ENCODE measurements at places on chromosomes 11 and 22.

- no peak for DNase-seq
Observed at GRCh38 chr11:125952559-125952958, 6.7 kb downstream of the VSIG10L2 start.

GRCh38 chr11:2314525-2315394 lies 12.9 kb downstream of the TSPAN32 start:
- DNase-seq: no peak

DNA sequence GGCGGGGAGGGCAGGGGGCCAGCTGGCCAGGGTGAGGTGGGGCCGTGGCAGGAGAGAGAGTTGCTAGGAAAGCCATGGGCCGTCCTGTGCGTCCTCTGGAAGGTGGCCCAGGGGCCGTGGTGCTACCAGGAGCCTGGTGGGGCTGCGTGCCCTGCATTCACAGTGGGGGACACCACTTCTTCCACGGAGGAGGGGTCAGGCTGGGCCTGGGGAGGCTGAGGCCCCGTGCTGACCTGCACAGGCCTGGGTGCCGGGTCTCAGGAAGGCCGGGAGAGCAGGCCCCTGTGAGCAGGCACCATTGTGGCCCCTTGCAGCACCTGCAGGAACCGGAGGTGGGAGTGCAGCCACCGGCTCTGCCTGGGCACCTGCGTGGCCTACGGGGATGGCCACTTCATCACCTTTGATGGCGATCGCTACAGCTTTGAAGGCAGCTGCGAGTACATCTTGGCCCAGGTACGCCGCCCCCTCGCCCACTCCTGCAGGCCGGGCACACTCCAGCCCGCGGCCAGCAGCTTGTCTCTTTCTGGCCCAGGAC lies 12.0 kb downstream of the MUC5B start:
- no peak for DNase-seq

DNA sequence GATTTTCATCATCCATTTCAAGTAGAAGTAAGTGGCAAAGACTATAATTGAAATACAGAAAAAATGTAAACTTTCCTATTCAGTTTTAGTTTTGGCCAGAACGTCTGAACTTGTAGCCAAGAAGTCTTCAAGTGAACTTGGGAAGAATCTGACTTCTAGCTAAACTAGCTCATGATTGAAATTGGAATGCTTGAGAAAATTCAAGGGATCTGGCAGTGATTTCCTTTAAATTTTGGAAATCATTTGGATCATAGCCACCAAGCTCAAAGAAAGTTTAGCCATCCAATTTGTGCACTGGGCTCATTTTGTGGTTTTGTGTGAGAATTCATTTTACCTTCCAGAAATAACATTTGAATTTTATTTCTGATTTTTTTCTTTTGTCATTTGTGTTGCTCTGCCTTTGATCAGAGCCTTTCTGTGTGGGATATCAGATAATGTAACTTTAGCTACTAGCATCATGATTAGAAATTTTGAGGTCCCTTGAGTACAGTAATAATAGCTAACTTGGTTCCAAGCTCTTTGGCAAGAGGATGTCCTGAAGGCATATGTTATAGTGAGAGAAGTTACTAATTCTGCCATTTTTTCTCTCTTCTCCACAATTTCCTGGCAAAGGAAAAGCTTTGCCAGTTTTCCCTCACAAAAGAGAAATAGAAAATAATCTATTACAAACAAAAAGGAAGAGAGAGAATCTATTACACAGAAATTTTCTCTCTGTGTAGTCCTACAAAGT lies 2123.7 kb upstream of the RAG2 start:
- no peak for DNase-seq

DNA sequence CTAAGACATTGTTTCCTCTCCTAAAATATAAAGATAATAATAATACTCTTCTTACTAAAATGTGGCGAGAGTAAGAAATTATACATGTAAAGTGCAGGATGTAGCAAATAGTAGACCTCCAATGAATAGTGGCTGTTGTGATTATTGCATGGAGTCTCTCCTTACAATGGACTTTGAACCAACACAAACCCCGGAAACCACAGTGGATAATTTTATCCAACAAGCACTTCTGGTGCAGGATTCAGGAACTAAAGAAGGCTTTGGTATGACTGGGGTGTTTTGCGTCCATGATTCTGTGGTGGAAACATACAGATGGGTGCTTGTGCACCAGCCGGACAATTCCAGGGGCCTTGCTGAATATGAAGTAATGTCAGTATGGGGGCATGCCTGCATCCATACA lies 146.4 kb upstream of the UBASH3B start:
- no peak for DNase-seq

GRCh38 chr11:27786331-27786730 lies 86.1 kb upstream of the BDNF start:
- no peak for DNase-seq

DNA sequence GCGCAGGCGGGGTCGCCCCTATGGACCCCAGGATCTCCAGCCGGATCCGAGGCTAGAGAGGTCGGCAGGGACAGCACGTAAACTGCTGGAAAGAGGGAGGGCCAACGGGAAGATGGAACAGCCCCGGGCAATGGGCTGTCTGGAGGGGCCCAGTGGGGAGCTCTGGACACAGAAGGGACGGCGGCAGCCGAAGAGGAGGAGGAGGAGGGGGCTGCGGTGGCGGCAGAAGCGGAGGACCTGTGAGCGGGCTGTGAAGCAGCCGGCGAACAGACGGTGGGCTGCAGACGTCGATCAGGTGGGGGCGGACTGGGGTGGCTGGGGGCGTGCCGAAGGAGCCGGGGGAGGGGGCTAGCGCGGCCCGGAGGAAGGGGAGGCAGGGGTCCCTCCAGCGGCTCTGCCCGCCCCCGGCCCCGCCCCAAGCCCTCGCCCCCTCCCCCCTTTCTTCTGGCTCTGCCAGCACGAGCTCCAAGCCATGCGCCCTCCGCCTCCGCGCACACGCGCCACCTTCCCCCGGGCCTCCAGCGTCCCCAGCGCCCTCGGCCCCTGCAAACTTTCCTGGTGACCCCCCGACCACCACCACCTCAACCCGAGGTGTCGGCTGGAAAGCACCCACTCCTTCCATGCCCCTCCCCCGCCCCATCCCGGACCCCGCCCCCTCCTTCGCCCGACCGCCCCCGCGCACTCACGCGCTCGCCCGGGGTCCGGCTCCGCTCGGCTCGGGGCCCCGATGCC lies 432 bp downstream of the TNKS1BP1 start:
- DNase-seq: no peak

GRCh38 chr11:124663861-124664260 lies 9.7 kb downstream of the SIAE start:
- no peak for DNase-seq

DNA sequence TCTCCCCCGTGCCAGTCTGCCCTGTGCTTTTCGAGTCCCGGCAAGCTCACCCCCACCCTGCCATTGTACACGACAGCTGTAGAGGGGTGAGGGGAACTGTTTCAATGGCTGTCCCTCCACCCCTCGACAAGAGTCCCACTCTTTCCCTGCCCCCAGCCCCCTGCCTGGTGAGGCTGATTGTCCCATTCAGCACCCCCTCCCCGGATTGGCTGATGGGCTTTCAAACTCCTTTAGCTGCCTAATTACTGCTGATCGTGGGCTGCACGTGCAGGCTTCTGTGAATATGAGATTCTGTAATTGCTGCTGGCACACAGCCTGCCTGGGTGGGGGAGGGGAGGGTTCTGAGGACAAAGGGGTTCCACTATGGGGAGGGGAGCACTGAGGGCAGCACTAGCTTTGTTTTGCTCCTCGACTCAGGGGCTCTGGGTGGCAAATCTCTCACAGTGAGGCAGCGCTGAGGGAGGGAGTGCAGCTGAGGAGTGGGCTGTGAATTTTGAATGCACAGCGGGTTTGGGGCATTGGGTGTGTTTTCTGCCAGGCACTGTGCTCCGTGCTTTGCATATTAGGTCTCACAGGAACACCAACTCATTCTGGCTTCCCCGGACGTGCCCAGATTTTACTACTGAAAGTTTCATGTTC lies 42.6 kb upstream of the ACCSL start:
- DNase-seq: no peak

- peak; percentile 49 for DNase-seq
Observed at GRCh38 chr22:38504731-38505540, 1.2 kb downstream of the DDX17 start.

- no peak for DNase-seq
Observed at GRCh38 chr11:3201677-3202181, 16.9 kb downstream of the MRGPRG start.

- no peak for DNase-seq
Observed at GRCh38 chr11:78851878-78852586, 277.4 kb upstream of the NARS2 start.

- DNase-seq: no peak
Observed at GRCh38 chr11:123742031-123742723, 717 bp upstream of the ZNF202 start.

DNA sequence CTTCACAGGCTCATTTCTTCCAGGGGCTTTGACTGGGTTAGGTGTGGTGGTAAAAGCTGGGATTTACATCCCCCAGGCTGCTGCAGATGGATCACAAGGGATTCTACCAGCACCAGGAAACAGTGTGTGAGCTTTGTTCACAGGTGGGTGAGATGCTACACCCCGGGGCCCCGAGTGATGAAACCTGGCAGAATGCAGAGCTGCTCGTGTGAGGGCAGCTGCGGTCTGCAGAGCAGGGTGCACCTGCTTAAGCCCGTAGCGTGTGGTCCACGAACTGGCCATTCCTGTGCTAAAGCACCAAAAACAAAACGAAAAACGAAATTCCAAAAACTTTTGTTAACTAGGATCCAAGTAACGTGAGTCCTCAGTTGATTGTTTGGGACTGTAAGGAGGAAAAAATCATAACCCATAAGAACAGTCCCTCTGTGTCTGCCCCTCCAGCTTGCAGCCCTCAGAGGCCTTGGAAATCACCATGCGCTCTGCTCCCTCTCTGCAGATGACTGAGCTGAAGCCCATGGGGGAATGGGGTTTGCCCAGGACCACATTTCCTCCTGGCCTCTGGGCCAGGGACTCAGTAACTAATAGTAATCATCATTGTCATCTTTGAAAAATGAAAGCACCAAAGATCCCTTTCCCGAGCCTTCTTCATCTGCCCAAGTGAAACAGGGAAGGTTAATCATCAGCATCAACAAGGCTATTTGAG lies 24.6 kb downstream of the ELF5 start:
- no peak for DNase-seq

- DNase-seq: no peak
Observed at GRCh38 chr11:13073119-13073981, 64.2 kb downstream of the RASSF10 start.

- no peak for DNase-seq
Observed at GRCh38 chr11:121755191-121755590, 302.4 kb upstream of the SORL1-AS1 start.

DNA sequence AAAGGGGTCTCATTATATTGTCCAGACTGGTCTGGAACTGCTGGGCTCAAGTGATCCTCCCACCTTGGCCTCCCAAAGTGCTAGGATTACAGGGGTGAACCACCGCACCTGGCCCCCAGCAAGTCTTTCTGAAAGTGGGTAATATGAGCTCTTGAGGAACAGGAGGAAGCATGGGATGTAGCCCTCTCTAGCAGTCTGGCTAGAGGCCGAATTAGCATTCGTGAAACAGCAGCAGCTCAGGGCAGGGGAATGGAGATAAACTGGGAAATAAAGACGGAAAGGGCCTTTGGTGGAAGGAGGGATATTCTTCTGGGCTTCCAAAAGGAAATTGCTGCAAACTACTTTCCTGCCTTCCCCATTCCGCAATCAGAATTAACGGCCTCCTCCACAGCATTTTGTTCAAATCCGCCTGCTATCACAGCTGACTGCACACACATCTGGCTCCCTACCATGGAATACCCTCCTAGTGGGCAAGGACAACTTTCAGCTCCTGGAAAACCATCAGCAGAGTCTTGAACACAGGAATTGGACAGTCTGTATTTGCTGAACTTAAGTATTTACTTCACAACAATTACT lies 44.3 kb downstream of the MICAL3 start:
- DNase-seq: no peak

DNA sequence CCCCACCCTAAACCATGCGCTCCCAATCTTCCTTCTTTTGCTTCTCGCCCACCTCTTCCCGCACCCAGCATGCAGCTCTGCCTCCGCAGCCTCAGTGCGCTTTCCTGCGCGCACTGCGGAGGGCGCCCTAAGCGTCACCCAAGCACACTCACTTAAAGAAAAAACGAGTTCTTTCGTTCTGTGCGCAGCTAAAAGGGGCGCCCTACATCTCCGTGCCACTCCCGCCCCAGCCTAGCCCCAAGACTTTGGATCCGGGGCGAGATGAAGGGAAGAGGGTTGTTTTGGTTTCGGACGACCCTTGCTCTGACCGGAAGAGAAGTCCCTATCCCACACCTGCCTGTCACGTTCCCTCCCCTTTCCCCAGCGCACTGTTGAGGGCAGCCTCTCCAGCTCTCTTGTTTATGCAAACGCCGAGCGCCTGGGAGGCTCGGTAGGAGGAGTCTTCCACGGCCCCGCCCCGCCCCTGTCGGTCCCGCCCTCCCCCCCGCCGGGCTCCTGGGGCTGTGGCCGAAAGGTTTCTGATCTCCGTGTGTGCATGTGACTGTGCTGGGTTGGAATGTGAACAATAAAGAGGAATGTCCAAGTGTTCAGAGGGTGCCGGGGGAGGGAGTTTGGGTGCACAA lies 5.3 kb downstream of the VSIG2 start:
- DNase-seq: peak; percentile 70

DNA sequence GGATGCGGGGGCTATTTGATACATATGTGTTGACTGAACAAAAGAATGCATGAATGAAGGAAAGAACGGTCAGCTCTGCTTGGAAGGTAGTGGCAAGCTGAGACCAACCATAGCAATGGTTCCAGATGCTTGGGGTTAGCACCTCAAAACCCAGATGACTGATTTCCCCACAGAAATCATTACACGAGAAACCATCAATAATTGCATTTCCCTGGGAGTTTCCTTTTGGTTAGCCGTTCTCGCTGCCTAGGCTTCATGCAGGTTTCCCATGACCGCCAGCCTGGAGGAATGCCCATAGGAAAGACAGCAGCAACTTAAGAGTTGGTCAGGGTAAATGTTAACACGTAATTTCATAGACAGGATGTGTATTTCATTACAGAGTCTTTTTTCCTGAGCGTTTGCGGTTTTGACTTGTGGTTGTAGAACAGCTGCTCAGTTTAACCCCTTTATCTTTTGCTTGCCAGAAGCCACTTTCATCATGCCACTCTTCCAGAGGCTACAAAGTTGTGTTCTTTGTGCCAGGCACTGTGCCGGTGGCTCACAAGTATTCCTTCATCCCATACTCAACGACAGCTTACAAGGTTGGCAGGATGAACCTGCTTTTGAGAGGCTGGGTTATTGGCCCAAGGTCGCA lies 2.8 kb downstream of the IL17RA start:
- DNase-seq: peak; percentile 41

- no peak for DNase-seq
Observed at GRCh38 chr11:88188932-88189253, 13.7 kb upstream of the RAB38 start.

DNA sequence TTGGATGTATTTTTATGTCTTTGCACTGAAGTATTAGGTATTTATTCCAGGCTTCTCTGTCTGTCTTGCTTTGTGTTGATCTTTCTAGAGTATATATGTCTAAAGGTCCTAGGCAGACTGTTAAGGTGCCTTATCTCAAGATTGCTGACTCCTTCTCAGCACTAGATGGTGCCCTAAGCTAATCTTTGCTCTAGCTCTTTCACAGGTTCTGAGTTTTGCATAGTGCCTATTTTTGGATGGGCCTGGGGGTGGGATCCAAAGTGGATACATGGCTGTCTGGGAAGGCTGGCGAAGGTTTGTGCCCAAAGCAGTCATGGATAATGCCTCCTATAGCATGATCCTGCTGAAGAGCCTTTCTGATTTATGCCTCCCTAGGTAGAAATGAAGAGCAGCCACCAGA lies 154.9 kb downstream of the TRPC6 start:
- DNase-seq: no peak

- DNase-seq: no peak
Observed at GRCh38 chr11:1650034-1650917, 20.7 kb downstream of the KRTAP5-5 start.

GRCh38 chr22:45344334-45344733 lies 34.6 kb downstream of the FAM118A start:
- no peak for DNase-seq
